Mesothelial cell of epicardium (in vitro differentiated cells): ENCODE measurements at places on chromosomes 1 and 21.

GRCh38 chr1:146032631-146033219 lies 11.2 kb upstream of the HJV start:
- no peak for DNase-seq

DNA sequence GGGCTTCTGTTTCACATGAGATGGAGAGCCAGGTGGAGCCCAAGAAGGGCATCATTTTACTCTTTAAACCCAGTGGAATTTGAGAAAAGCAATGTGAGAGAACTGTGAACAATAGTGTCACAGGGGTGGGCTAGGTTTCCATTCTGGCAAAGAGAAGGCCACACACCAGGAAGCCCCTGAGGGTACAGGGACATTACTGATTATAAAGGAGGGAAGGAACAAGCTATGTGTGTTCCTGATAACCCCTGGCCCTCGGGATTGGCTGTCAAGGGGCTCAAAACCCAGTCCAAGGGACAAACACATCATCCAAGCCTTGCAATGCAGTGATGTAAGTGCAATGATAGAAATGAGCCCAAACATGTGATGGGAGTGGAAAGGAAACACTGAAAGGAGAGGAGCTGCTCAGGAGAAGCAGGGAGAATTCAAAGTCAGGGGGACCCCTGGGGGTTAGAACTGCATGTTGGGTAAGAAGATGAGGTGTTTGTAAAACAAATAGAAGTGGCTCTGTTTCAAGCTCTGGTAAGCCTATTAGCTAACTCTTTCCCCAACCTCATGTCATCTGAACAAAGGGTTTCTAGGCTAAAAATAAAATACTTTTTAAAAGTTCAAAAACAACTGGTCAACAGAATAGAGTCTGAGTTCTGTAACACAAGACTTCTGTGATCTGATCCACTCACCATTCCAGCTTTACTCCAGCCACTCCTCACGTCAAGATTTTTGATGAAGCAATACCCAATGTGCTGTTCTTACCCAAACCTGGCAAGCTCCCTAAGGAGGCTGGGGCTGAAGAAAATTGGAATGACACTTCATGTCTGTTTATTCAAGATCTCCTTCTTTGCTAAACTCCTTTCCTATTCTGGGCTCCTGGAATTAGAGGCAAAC lies 51.1 kb upstream of the IL12RB2 start:
- DNase-seq = no peak

DNA sequence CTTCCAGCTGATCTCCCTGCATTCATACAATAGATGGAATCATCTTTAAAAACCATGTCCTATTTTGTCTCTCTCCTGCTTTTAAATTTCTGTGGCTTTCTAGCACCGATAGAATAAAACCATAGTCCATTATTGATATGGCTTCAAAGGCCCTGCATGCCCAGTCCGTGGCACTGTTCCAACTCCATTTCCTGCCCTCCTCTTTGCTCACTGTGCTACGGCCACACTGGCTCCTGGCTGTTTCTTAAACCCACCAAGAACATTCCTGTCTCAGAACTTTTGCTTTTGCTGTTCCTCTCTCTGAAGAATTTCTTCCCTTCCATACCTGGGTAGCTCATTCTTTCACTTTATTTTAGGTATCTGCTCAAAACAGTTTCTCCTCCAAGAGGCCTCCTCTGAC lies 7.2 kb downstream of the SLAMF1 start:
- no peak for DNase-seq

DNA sequence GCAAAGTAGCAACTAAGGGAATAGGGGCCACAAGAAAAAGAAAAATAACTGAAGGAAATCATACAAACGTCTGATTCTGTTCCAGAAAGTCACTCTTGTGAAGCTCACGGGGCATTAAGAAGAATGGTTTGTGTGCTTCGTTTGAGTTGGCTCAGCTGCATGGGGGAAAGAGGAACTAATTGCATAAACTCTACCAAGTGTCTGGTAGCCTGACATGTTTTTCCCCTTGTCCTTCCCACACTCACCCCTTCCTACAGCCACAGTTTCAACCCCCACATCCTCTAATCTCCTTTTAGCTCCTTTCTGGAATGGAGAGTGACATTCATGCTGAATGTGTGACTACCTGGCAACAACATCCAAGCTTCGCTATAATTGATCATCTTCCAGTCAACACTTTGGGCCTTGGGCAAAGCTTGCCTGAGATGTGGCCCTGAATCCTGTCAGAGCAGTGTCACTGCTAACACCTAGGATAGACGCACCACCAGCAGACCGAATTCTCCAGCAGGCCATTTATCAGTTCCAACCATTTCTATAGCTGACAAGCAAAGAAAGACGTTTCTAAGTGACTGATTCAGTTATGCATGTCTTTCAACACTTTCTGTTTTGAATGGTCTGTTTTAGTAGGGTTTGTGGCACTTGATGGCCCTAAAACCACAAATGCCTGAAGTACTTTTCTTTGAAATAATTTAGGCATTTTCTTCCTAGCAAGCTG lies 439.6 kb downstream of the TTLL7 start:
- no peak for DNase-seq

GRCh38 chr1:59232216-59232615 lies 64.7 kb upstream of the FGGY start:
- peak; percentile 27 for DNase-seq

DNA sequence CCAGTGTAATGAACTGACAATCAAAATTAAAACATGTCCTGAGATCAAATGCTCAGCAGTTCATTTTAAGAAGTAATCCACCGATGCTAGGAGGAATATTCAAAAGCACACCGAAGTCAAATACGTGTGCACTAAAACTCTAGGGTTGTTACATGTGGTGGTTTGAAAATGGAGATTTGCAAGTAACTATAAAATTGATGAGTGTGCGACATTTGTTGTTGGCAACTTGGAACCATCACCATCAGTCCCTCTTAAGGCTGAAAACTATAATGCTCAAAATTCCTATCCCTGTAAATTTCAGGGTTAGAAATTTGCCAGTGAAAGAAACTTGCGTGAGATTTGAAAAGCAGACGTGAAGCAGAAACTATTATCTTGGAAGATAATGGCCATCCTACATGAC lies 13.3 kb upstream of the SGIP1 start:
- no peak for DNase-seq

GRCh38 chr1:108719656-108720435 lies 7.1 kb downstream of the FNDC7 start:
- no peak for DNase-seq

- DNase-seq = no peak
Measured at GRCh38 chr1:65554829-65555228, 134.4 kb downstream of the LEPR start.

- DNase-seq = no peak
Measured at GRCh38 chr1:2232916-2233438, 4.9 kb downstream of the SKI start.

- no peak for DNase-seq
Measured at GRCh38 chr1:233998891-233999290, 94.4 kb downstream of the SLC35F3 start.

- no peak for DNase-seq
Measured at GRCh38 chr1:113783254-113784103, 24.2 kb upstream of the PHTF1 start.

- no peak for DNase-seq
Measured at GRCh38 chr1:97308131-97308530, 586.5 kb downstream of the PTBP2 start.

GRCh38 chr1:47819574-47819888 lies 177.7 kb downstream of the TRABD2B start:
- DNase-seq = no peak

GRCh38 chr21:28459193-28459592 lies 533.5 kb downstream of the LTN1 start:
- no peak for DNase-seq

DNA sequence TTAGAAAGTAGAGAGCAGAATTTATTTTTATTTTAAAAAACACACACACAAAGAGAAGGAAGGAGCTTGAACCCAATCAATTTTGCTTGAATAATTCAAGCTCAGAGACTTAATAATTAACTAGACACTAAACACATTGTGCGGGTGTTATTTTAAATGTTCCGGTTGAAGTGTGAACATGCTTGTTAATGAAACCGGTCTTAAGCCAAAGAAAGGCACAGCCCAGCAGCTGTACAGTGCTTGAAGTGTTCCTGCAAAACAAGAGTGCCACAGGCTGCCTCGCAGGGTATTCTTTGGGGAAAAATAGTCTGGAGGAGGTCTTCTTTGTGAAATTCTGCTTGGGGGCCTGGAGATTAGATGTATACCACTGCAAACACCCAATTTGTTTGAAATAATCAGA lies 2.2 kb upstream of the CDC42BPA start:
- DNase-seq = no peak

DNA sequence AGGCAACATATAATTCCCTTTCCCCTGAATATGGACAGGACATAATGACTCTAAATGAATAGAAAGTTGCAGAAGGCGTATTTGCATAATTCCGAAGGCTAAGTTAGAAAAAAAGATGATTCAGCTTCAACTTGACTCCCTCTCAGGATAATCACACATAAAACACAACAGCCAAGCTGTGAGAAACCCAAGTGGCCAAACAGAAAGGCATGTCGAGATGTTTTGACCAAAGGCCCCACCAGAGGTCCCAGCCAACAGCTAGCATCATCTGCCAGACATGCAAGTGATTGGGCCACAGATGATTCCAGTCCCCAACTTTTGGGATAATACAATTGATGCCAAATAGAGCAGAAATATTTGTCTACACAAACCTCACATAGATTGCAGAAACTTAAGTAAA lies 444.9 kb downstream of the LTN1 start:
- DNase-seq = no peak

- DNase-seq = no peak
Measured at GRCh38 chr1:162117039-162117774, 47.7 kb downstream of the NOS1AP start.

DNA sequence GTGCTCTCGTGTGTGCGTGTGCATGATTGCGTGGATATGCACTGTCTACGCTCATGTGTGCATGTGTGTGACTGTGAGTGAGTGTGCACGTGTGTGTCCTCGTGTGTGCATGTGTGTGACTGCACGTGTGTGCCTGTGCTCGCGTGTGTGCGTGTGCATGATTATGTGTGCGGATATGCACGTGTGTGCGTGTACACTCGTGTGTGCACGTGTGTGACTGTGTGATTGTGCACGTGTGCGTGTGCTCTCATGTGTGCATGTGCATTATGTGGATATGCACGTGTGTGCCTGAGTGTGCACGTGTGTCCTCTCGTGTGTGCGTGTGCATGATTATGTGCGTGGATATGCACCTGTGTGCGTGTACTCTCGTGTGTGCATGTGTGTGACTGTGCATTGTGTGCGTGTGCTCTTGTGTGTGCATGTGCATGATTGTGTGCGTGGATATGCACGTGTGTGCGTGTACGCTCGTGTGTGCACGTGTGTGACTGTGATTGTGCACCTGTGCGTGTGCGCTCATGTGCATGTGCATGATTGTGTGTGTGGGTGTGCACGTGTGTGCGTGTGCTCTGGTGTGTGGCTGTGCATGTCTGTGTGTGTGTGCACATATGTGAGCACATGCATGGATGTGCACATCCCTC lies 2.2 kb downstream of the MMEL1 start:
- DNase-seq = no peak

GRCh38 chr21:28639737-28640136 lies 352.9 kb downstream of the LTN1 start:
- no peak for DNase-seq

- DNase-seq = no peak
Measured at GRCh38 chr1:86191958-86192357, 35.4 kb upstream of the COL24A1 start.

DNA sequence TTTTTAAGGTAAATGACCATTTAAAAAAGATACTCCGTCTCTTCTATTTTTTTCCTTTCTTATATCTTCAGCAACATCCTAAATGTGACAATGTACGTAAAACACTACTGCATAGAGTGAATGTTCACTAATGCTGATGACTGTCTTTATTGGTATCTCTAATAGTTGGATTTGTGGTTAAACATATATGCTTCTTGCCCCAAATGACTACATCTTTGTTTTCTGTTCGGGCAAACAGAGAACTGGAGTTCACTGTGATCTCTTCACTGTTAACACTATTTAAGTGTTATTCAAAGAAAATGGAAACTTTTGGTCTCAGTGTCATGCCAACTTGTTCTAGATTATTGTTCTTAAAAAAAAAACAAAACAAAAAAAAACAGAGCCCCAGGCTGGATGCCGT lies 109.4 kb downstream of the KIF26B start:
- DNase-seq = no peak

GRCh38 chr21:36630485-36631206 lies 68.3 kb upstream of the SIM2 start:
- peak; percentile 70 for DNase-seq

- no peak for DNase-seq
Measured at GRCh38 chr1:229164836-229165735, 105.8 kb upstream of the RAB4A start.
